Right kidney (tissue), 9 donors: ENCODE measurements at places on chromosomes 11 and 22.
A peak's percentile ranks its signal among the peaks of the same experiment; 100 is the strongest.

GRCh38 chr11:45560913-45561281 lies 104.5 kb downstream of the CHST1 start:
- DNase-seq, result peak; percentile 13

DNA sequence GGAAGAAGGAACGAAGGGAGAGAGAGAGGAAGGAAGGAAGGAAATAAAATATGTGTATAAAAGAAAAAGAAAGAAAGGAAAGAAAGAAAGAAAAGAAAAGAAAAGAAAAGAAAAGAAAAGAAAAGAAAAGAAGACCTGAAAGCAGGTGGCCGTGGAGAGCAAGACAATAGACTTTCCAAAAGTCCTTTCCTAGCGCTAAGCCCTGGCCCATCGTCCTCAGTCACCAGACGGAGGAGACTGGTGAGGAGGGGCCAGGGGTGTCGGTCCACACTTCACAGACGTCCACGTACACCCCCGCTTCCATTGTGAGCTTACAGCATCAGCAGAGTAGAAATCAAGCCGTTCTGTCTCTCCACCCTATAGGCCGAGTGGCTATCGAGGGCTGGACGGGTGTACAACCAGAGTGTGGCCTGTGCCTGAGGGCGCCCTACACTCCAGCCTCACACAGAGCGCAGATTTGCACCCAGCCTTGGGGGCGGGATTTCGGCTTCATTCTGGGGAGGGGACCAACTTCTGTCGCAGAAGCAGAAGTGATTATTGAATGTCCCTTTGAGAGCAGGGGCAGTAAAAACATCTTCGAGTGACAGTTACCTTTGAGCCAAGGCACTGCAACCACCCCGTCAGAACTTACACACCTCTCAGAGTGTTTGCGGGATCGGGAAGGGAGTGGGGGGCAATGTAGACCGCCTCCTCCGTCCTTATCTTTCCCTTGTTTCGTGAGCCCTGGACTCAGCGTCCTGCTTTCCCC lies 2.0 kb upstream of the BSX start:
- DNase-seq, result peak; percentile 24

DNA sequence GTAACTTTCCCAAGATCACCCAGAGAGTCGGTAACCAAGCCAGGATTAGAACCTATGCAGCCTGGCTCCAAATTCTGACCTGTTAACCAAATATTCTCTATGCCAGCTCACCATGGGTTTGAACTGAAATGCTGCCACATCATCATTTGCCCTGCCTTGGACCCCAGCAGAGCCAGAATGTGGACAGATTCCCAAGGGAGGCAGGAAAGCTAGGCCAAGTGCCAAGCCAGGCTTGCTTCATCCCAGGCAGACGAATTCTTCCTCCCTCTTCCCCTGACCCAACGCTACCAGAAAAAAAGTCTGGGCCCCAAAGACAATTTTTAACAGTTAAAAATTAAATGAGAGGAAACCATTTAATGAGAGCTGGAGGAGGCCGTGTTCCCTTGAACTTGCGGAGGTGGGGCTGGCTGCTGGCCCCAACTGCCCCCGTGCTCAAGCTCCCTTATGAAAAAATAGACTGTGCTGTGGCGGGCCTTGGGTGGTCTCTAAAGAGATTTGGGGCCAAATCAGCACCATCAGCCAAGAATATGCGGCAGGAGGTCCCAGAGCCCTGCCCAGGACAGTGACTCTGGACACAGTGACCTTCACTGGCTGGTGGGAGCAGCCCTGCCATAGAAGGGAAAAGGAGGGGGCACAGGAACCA lies 184.1 kb upstream of the SYT13 start:
- no peak for DNase-seq

- no peak for DNase-seq
Measured at GRCh38 chr11:8867035-8867434, 44.0 kb upstream of the AKIP1 start.

- DNase-seq, result no peak
Measured at GRCh38 chr22:46963672-46964545, 201.5 kb downstream of the TBC1D22A start.

DNA sequence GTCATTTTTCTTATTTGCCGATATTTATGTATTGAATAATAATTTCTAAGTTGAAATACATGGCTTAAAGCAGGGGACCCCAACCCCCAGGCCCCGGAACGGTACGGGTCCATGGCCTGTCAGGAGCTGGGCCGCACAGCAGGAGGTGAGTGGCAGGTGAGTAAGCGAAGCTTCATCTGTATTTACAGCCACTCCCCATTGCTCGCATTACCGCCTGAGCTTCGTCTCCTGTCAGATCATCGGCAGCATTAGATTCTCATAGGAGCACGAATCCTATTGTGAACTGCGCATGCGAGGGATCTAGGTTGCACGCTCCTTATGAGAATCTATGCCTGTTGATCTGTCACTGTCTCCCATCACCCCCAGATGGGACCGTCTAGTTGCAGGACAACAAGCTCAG lies 4.5 kb downstream of the ZMAT5 start:
- no peak for DNase-seq

GRCh38 chr11:36060926-36061325 lies 117.1 kb downstream of the LDLRAD3 start:
- DNase-seq, result no peak

GRCh38 chr11:77207019-77207485 lies 79.0 kb downstream of the MYO7A start:
- DNase-seq, result no peak

- peak; percentile 71 for DNase-seq
Measured at GRCh38 chr11:129372609-129373488, 2.8 kb upstream of the BARX2 start.

- no peak for DNase-seq
Measured at GRCh38 chr11:119400860-119401259, 19.4 kb upstream of the USP2 start.

GRCh38 chr22:29039148-29039547 lies 22.5 kb downstream of the C22orf31 start:
- no peak for DNase-seq

- no peak for DNase-seq
Measured at GRCh38 chr22:44555046-44555445, 57.0 kb upstream of the RTL6 start.

DNA sequence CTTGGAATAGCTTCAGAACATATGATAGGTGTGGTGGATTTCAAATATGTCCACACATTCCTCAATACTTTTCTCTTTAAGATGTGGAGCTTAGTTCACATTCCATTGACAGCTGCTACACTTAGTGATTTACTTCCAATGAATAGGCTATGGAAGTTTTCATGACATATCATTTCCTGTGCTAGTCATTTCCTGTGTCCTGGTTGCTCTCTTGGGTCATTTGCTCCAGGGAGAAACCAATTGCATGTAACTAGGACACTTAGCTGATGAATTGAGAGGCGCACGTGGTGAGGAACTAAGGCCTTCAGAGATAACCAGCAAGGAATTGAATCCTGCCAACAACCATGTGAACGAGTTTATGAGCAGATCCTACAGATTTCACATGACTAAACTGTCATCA lies 120.9 kb downstream of the SLC17A6 start:
- DNase-seq, result no peak
